Activated CD8-positive, alpha-beta memory T cell treated with anti-CD3 and anti-CD28 coated beads for 4 hours (primary cell): ENCODE measurements at places on chromosomes 3 and 15.
A peak's percentile ranks its signal among the peaks of the same experiment; 100 is the strongest.

GRCh38 chr15:40240619-40241221, 1.9 kb downstream of the PAK6 start:
- no peak for DNase-seq

GRCh38 chr15:73709686-73710085, 25.5 kb downstream of the CD276 start:
- DNase-seq, result no peak

- DNase-seq, result peak; percentile 8
Measured at GRCh38 chr3:136818769-136819391, at the start of gene SLC35G2. Gene SLC35G2, plus strand, starts transcription at chr3:136819126. Its CDS starts 35,335 bp downstream, at chr3:136854461.

- DNase-seq, result no peak
Measured at GRCh38 chr3:73188707-73189106, 127.2 kb downstream of the EBLN2 start.

DNA sequence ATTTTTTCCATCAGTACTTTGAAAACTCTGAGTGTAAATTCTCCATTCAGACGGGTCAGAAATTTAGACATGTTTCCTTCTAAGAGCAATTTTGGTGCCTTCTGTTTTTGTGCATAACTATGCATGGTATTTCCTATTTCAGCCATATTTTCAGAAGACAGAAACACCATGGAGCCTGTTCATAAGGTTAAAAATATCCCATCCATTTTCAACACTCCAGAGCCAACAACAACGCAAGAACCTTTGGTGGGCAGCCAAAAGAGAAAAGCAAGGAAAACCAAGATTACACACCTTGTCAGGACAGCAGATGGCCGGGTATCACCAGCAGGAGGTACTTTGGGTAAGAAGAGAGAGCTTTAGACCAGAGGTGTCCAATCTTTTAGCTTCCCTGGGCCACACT, 275.6 kb downstream of the BBX start:
- DNase-seq, result no peak
